ENCODE measurements at places on chromosomes 2 and 18.
A peak's percentile ranks its signal among the peaks of the same experiment; 100 is the strongest.

DNA sequence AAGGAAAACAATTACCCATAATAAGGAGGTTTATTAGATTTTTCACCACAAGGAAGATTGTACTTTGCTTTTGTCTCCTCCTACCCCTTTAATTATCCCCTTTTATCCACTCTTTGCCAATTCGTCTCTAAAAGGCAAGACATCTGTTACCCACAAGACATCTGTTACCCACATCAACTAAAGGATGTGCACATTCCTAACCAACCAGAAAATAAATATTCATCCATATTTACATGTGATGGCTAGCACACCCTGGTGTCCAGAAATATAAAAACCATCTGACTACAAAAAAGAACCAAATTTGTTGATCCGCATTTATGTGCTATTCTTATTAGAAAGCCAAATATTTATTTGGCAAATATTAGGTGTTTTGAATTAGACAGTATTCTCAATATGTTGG, 35.7 kb downstream of the ACVR1C start:
- DNase-seq, result no peak

DNA sequence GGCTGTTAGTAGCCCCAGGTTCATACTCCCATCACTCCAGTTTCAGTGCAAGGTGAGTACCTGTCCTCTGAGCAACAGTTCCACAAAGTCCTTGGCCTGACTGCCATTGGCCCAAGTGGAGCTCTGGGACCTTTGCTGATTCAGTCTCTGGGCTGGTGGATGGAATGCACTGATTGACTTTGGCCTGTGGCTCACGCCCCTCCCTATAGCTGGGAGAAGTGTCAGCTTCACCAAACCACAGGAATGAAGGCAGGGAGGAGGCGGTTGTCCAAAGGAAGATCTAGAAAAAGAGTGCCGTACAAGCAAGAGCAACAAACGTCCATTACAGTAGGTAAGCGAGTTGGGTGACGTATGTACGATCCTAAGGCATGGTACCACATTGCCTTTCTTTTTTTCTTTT, 34.0 kb downstream of the QPCT start:
- DNase-seq, result no peak

- DNase-seq, result no peak
These were observed 16.0 kb upstream of the AP1S3 start for GRCh38 chr2:223853425-223853837.

DNA sequence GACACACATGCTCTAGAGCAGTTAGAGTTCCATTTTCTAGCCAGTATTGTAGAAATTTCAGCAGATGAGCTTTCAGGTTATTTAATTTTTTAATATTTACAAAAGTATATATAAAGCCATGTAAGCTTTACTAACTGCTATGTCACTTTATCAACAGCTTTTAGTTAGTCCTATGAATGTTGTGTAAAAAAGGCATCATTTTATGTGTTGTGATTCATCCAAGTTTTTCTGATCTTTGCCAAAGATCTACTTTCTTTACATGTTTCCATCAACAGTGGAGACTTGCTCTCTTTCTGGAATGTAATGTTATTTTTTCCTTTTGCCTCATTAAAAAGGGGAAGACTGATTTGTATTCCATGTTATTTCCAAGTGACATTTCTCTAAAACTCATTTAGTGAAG, 125.2 kb upstream of the TFPI start:
- DNase-seq, result no peak

GRCh38 chr18:54737986-54738385, 90.3 kb upstream of the RAB27B start:
- no peak for DNase-seq

DNA sequence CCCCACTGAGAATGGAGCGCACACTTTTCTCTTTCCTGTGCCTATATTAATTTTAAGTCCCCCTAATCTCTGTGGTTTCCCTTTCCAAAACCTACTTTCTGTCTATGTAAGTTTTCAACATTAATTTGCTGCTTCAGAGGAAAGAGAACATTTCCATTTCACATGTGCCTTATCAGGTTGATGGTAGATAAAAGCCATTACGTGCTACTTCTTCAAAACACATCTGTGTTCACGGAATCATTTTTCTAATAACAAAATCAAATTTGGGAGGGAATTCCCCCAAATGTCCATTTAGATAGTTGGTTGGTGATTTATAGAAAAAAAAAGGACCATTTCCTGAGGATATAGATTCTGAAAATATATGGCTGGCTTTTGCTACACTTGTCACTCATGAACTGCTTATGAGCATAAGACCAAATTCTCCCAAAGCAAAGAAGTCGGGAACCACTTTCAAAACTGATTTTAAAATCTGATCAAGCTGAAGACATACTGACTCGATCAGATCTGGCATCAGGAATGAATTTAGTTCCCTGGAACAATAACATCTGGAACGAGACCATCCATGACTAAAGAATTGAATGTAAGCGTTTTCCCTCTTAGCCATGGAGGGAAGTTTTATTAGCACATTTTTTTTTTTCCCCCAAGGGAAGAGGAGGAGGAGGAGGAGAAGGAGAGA, 8.2 kb downstream of the PTGR3 start:
- no peak for DNase-seq

- no peak for DNase-seq
These were observed 909.2 kb upstream of the FANCL start for GRCh38 chr2:59150217-59150849.

GRCh38 chr2:70671092-70671675, 96.8 kb downstream of the ADD2 start:
- no peak for DNase-seq

DNA sequence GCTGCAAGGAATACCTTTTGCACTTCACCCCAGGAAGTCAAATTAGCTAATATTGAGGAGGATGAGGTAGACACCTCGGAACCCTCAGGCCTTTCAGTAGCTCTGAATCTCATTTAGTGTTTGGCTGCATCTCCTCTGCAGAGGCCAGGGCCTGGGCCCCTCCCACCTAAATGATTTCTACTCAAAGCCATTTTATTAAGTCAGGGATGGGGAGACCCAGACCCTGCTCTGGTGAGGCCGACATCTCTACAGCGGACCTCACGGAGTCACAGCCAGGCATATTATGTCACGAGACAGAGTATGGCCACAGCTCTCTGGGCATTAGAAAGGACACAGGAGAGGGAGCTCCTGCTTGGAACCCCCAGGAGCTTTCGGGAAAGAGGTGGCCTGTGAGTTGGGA, 305.5 kb downstream of the ALK start:
- DNase-seq, result no peak

DNA sequence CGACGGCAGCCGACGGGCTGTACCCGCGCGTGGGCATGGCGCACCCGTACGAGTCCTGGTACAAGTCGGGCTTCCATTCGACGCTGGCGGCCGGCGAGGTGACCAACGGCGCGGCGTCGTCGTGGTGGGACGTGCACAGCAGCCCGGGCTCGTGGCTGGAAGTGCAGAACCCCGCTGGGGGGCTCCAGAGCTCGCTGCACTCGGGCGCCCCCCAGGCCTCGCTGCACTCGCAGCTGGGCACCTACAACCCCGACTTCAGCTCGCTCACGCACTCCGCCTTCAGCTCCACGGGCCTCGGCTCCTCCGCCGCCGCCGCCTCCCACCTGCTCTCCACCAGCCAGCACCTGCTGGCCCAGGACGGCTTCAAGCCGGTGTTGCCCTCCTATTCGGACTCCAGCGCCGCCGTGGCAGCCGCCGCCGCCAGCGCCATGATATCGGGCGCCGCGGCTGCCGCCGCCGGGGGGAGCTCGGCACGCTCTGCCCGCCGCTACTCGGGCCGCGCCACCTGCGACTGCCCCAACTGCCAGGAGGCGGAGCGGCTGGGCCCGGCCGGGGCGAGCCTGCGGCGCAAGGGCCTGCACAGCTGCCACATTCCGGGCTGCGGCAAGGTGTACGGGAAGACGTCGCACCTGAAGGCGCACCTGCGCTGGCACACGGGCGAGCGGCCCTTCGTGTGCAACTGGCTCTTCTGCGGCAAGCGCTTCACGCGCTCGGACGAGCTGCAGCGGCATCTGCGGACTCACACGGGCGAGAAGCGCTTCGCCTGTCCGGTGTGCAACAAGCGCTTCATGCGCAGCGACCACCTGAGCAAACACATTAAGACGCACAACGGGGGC, 2.0 kb downstream of the SP9 start:
- DNase-seq, result no peak

- no peak for DNase-seq
These were observed 1608.3 kb upstream of the ZEB2 start for GRCh38 chr2:146128216-146128615.

GRCh38 chr18:47795434-47795814, 135.0 kb downstream of the SMAD2 start:
- DNase-seq, result no peak

DNA sequence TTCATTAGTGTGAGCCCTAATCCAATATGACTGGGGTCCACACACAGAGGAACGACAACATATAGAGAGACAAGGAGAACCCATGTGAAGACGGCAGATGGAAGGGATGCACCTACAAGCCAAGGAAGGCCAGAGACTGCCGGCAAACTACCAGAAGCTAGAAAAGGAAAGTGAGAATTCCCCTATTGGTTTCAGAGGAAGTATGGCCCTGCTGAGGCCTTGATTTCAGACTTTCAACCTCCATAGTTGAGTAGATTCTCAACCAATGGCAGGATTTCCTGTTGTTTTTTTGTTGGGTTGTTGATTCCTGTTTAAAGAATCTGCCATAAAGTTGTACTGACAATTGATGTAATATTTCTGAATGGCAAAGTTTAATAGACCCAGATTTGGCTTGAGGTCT, 241.5 kb downstream of the SATB2 start:
- no peak for DNase-seq

GRCh38 chr2:46647766-46648742, 168.7 kb downstream of the TMEM247 start:
- no peak for DNase-seq

DNA sequence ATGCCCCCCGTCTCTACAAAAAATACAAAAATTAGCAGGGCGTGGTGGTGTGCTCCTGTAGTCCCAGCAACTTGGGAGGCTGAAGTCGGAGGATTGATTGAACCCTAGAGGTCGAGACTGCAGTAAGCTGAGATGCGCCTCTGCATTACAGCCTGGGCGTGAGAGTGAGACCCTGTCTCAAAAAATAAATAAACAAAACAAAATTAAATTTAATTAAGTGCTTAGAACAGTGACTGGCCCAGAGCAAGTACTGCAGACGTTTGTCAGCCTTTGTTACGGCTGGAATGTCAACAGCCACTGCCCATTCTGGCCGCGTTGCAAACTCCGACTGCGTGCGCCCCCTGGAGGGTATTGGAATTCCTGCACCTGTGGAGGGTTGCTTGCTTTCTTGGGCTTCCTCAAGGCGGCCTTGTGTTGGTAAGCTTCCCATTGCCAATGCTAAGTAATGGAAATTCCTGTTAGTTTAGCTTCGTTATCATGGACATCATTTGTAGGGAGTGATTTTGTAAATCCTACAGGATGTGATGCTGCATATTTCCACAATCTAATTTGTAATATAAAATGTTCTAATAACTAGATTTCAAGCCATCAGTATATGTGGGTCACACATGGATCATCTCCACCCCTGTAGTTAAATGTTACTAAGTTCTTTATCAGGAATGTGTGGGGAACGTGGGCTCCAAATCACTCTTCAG, 15.9 kb upstream of the ATP6V1B1 start:
- DNase-seq, result peak; percentile 66

GRCh38 chr2:98952966-98953365, 16.9 kb upstream of the CRACDL start:
- no peak for DNase-seq

- DNase-seq, result no peak
These were observed 5.8 kb upstream of the COLEC12 start for GRCh38 chr18:506264-506663.

DNA sequence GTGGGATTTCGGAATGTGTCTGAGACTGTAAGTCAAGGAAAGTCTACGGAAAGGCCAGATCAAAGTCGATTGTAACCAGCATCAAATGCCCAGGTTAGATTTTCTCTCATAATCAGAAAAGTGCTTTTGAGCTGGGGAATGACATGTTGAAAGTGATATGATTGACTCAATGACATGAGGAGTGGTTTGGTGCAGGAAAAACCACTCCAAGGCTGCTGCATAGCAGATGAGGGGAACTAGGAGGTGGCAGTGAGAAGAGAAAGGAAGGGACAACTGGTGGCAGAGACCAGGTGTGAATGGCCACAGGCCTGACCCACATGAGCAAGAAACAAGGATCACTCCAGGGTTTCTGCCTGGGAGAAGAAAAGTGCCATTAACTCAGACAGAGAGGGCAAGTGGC, 822 bp downstream of the SLC35F6 start:
- DNase-seq, result no peak

DNA sequence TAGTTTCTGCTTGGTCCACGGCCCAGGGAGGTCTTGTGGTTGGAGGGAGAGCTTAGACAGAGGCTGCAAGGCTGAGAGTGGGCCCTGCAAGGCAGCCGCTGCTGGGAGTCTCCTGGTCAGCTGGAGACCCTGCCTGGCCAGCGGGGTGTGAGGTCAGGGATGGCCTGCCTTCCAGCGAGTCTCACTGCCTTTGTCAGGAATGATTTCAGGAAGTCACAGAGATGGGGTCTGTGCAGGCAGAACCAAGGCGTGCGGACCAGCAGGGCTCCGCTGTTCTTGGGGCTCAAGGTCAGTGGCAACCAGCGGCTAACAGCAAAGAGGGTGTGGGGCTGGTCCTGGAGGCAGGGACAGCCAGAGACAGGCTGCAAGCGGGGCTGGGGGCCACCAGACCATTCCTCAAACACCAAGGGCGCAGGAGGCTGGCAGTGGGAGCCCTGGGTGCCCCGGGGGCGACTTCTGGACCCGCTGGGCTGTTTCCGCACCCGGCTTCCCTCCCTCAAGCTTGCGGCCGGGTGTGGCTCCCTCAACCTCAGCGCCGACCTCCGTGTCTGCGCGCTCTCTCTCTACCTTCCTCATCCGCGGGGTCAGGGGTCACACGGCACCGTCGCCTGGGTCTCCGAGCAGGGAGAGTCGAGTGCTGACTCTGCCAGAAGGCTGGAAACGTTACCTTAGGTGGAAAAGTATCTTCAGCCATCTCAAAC, 124.5 kb upstream of the CTDP1 start:
- DNase-seq, result no peak

GRCh38 chr18:45528712-45529336, 86.5 kb upstream of the SLC14A2 start:
- DNase-seq, result no peak

DNA sequence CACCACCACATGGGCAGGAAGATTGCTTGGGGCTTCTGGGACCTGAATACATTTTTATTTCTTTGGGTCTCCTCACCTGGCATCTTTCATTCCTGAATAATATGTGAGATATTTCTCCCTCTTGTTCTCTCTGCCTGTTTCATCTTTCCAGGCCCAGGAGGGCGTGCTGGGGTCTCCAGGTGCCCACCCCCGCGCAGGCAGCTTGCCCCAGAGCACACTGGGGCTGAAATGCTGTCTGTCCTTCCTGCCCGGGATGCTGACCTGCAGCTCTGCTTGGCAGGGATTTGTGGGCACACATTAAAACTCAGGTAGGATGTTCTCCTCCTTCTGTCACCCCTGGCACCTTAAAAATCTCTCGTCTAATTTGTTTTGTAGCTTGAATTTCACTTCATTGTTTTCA, 39.7 kb upstream of the TEX51 start:
- DNase-seq, result no peak

DNA sequence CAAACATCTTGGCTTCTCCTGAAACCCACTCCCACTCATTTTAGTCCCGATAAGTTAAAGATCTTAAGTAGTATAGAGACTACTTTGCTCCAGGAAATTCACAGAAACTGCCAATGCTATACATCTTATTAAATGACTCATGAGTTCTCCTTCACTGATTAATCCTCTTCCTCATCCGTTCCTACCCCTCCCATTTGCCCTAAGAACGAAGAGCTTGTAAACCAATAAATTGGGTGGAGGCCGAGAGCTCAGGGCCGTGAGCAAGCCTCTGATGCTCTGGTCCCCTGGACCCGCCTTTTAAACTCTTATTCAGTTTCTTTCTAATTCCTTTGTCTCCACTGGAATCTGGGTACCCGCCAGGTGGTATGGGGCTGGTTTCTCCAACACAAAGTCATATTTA, 68.6 kb downstream of the METTL8 start:
- DNase-seq, result no peak
